ENCODE measurements at places on chromosomes 3 and 15.
A peak's percentile ranks its signal among the peaks of the same experiment; 100 is the strongest.

GRCh38 chr3:54939557-54940300 is 11.9 kb upstream of the LRTM1 start:
- DNase-seq = no peak

GRCh38 chr3:84175449-84175848 is 783.3 kb upstream of the CADM2 start:
- no peak for DNase-seq

DNA sequence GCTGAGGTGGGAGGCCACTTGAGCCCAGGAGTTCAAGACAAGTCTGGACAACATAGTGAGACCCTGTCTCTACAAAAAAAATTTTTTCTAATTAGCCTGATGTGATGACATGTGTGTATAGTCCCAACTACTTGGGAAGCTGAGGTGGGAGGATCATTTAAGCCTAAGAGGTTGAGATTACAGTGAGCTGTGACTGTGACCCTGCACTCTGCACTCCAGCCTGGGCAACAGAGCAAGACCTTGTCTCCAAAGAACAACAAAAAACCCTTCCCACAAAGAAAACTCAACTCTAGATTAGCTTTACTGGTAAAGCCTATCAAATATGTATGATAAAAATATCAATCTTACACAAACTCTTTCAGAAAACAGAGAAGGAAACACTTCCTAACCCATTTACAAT is 68.5 kb downstream of the ZNF148 start:
- DNase-seq = no peak

DNA sequence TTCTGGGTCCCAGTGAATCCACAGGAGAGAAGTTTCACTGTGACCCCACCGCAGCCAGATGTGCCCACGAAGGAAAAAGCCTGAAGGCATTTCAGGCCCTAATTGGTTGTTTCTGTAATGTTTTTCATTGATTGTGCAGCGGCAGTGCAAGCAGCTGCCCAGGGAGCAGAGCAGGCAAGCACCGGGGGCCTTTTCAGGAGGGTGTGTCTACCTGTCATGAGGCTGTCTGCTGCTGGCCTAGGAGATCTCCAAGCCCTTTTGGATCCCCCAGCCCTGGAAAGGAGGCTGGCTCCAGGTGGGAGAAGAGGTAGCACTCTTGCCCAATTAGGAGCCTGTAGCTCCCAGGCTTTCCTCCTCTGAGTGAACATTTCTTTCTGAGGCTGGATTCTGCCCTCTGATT is 108.8 kb downstream of the EPHB1 start:
- no peak for DNase-seq

GRCh38 chr3:42381551-42382082 is 28.8 kb downstream of the LYZL4 start:
- DNase-seq = no peak

GRCh38 chr3:45362161-45362560 is 26.2 kb upstream of the LARS2 start:
- no peak for DNase-seq

- no peak for DNase-seq
These were observed 359.6 kb upstream of the TPRG1 start for GRCh38 chr3:188812198-188812597.

DNA sequence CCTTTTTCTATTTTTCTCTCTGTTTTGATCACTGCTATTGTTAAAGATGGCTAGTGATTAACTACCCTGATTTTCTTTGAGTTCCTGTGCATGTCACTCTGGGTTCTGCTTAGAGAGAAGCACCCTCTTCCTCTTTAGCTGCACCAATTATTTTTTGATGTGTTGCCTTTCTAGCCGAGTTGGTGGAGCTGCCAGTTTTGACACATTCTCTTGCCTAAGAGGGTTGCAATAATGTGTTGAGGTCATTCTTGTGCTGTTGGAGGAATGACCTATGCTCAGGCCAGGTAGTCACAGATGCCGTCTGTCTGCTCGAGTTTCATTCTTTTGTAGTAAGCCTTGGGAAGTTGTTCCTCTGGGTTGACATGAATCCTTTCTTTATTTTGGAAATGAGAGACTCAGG is 84.6 kb upstream of the DPH6 start:
- no peak for DNase-seq

- no peak for DNase-seq
These were observed 95.9 kb downstream of the LIPC start for GRCh38 chr15:58527573-58528187.

DNA sequence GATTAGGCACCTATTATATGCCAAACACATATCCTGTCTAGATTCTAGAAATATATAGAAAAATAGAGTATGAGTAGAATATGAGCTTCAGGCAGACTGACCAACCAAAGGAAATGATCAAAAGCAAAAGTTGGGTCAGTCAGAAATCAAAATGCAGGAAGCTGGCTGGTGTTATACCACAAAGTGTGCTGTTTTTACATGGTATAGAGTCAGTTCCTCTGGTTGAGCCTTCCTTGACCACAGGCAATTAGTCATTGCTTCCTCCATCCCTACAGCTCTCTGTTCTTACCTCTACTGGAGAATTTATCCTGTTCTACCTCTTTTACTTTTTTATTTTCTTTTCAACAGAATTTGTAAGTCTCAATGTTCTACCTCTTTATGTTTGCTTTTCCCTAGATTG is 149.8 kb downstream of the TMCO5A start:
- peak; percentile 49 for DNase-seq

- peak; percentile 86 for DNase-seq
These were observed 175.3 kb downstream of the UACA start for GRCh38 chr15:70587896-70588567.

Measured in KBM-7 (cell line).